NCI-H187 (cell line): ENCODE measurements at places on chromosomes 16 and 17.

- no peak for DNase-seq
Measured at GRCh38 chr16:88334778-88335720, 47.7 kb upstream of the ZNF469 start.

- DNase-seq: no peak
Measured at GRCh38 chr16:54177052-54177861, 109.3 kb downstream of the IRX3 start.

DNA sequence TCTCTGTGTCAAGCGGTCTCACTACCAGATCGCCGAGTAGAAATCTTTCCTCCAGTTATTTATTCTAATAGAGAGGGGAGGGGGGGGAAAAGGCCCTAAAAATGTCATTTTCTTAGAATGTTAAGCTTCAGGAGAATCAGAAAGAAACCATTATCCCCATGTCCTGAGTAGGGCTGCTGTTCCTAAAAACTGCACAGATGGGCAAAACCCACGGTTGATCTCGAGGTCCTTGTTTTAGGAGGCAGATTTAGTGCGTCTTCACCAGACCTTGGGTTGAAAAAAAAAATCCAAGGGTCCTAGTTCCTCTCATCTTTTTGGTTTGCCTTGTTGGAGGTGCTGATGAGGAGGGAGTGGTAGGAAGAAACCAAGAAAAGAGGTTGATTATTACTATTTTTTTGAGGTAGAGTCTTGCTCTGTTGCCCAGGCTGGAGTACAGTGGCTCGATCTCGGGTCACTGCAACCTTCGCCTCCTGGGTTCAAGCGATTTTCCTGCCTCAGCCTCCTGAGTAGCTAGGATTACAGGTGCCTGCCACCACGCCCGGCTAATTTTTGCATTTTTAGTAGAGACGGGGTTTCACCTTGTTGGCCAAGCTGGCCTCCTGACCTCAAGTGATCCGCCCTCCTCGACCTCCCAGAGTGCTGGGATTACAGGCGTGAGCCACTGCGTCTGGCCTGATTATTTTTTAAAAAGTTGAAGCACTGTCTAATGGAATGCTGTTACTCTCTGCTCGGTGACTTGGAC is 1.4 kb downstream of the CBFB start:
- DNase-seq: no peak

GRCh38 chr16:54009464-54010176 is 277.0 kb downstream of the IRX3 start:
- DNase-seq: no peak

- no peak for DNase-seq
Measured at GRCh38 chr16:78976212-78976611, 624.3 kb downstream of the MAF start.
